ENCODE measurements at places on chromosomes 6 and 20.

DNA sequence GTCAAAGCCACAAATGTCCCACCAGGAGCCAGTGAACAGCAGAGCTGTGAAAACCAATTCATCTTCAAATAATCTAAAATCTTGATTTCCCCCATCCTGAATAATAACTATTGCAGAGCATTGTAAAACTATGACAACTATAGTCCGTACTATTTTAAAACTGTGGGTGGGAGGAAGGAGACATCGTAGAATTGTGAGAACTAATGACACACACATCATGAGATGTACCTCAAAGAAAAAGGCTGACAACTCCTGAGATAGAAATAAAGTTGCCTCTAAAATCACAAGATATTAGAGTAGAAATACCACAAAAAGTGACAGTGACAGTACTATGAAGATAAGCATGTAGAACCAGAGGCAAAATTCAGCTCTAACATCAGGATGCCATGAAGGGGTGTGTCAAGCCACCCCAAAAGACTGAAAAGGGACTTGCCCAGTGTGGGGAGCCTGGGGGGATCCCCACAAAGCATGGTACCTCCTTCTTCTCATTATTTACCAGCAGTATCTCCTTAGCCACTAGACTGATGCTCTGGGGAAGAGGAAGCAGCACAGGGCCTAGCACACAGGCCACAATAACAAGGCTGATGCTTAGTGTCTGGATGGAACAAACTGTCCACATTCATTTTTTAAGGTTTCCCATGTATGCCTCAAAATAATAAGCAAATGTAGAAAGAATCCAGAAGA is 13.4 kb downstream of the NAPB start:
- DNase-seq = no peak

GRCh38 chr6:26593278-26594130 is 3.2 kb upstream of the ABT1 start:
- DNase-seq = no peak

DNA sequence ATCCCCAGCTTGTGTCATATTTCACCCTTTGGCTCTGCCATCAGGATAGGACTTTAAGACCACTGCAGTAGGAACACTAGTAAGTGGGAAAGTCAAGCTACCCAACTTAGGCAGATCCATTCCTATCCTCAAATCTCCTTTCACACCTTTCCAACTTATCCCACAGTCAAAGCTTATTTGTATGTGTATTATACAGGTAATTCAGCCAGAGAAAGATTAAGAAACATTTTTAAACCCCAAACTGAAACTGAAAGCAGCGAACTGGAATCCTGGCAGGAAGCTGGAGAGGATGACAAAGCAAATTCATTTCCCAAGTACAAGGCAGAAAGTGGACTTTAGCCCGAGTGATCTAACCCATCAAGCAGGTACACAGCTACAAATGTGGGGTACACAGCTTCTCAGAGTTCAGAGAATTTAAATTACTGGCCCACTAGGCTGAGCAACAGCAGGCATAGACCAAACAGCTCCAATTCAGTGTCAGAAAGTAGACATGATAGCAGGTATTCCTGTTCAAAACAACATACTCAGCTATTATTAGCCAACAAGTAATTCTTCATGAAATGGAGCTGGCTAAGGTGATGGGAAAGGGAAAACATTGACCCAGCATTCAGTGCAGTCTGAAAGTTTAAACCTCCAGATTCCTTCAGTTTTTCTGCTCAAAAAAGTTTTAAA is 39.1 kb downstream of the ILRUN start:
- no peak for DNase-seq

- no peak for DNase-seq
Measured at GRCh38 chr6:37283268-37283667, 25.3 kb upstream of the TMEM217 start.

DNA sequence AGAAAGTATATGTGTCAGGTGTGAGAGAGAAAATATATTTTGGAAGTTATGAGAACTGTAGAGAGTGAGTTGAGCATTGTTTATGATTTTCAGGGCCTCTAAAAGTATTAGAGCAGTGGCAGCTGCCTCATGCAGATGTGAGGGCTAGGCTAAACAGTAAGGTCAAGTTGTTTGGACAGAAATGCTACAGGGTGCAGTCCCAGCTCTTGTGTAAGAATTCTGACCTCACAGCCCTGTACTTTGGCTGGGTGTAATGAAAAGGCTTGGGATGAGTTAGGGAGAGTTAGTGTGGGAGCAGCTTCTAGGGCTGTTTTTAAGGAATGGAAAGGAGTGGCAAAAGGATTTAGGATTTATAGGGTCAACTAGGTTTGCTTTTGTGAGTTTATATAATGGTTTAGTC is 764.8 kb upstream of the ADGRB3 start:
- DNase-seq = no peak

- no peak for DNase-seq
Measured at GRCh38 chr6:27891320-27891875, 20.8 kb downstream of the OR2B2 start.

DNA sequence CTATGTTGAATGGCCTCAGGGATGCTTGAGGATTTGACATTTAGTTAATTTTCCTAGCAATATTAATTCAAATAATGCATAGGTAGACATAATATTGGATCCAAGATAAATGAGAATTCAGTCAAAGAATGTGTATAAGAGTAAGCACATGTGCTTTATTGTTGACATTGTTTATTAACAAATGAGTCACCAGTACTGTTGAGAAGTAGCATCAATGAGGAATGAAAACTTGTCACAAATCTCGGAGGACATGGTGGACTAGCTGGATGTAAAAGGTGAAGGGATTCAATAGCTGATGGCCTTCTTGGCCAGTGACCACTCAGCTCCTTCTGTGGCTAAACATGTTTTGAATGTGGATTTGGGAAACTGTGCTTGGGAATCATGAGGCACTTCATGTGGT is 1137.0 kb downstream of the HACE1 start:
- no peak for DNase-seq

- DNase-seq = no peak
Measured at GRCh38 chr20:1206366-1207148, 3.3 kb downstream of the C20orf202 start.

DNA sequence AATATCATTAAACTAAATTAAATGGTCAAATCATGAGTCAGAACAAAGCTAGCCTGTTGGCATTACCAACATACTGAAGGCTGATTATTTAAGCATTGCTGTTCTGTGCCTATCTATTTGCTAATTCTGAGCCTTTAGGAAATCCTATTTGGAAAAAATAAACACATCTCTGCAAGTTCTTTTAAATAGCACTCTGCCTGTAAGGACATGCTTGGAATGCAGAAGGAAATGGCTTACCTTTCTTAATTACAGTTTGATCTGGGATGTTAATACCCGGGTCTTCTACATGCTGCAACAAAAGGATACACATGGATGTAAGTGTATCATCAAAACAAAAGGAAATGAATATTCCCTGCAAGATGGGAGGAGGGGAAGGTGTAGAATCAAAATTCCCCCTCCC is 8.3 kb downstream of the TFAP2A start:
- DNase-seq = no peak

- no peak for DNase-seq
Measured at GRCh38 chr6:14549871-14550270, 432.3 kb downstream of the CD83 start.

DNA sequence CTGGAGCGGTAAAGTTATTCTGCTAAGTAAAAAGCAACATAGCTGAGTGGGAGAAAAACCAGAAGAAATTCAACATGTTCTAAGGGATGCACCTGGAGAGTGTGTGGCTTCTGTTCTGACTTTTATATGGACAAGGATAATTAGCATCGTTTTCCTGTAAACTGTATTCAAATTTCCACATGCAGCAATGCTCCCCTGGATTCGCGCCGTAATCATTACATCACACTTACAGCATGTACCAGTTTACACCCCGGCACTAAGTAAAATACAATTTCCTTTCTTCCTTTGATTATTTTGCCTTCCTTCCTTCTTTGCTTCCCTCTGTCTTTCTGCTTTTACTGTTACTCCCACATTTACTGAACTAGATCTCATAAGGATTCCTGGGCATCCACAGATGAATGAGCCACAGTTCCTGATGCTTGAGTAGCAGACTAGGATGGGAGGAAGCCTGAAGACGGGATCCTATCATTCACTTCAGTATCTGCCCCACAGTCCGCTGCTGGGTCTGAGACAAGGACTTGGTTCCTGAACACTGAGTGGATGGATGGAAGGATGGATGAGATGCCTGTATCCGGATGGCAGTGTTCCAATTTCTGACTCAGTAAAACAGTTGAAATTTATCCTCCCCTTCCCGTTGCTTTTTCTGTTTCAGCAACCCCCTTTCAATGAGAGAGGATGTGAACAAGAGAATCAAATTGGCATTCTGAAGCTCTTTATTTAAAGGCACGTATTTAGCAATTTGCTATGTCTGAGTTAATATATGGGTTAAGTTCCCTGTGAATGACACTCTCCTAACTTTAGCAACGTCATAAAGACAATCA is 174.6 kb downstream of the GJA10 start:
- DNase-seq = no peak

- DNase-seq = no peak
Measured at GRCh38 chr20:17798601-17799000, 98.8 kb downstream of the BANF2 start.

- DNase-seq = no peak
Measured at GRCh38 chr6:19795211-19795610, 42.0 kb upstream of the ID4 start.

- DNase-seq = no peak
Measured at GRCh38 chr6:73694711-73695411, 1.1 kb upstream of the CD109 start.

DNA sequence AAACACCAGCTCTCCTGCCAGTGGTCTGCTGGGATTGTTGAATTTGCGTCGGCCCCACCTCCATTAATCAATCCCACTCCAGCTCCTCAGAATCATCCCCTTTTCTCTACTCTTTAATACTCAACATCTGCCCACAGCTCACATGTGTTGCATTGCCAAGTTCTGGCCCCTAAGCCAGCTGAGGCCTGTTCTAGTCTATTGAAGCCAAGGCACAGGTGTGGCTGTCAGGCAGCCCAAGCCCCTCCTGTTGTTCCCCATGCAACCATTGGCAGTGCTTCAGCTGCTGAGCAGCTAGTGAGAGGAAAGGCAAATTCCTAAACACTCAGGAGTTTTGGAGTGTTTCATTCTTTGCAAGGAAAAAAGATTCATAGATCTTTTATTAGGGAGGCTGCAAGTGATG is 128.0 kb upstream of the NT5E start:
- no peak for DNase-seq

DNA sequence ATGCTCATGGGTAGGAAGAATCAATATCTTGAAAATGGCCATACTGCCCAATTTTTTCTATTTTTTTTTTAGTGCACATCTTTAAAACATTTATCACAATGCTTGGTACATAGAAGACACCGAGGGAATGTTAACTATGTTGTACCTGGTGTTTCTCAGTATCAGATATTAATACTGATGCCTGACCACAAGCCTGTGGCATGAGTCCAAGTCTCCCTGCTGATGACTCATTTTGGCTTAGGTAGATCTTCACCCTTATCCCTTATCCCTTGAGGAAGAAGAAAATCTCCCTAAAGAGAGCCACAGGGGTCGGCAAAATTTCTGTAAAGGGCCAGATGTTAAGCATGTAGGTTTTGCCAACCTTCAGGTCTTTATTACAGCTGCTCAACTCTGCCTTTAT is 14.5 kb downstream of the CD109 start:
- DNase-seq = no peak

GRCh38 chr6:35477028-35477427 is 8.8 kb downstream of the RPL10A start:
- DNase-seq = no peak

GRCh38 chr6:132961122-132961521 is 146.8 kb downstream of the RPS12 start:
- no peak for DNase-seq

DNA sequence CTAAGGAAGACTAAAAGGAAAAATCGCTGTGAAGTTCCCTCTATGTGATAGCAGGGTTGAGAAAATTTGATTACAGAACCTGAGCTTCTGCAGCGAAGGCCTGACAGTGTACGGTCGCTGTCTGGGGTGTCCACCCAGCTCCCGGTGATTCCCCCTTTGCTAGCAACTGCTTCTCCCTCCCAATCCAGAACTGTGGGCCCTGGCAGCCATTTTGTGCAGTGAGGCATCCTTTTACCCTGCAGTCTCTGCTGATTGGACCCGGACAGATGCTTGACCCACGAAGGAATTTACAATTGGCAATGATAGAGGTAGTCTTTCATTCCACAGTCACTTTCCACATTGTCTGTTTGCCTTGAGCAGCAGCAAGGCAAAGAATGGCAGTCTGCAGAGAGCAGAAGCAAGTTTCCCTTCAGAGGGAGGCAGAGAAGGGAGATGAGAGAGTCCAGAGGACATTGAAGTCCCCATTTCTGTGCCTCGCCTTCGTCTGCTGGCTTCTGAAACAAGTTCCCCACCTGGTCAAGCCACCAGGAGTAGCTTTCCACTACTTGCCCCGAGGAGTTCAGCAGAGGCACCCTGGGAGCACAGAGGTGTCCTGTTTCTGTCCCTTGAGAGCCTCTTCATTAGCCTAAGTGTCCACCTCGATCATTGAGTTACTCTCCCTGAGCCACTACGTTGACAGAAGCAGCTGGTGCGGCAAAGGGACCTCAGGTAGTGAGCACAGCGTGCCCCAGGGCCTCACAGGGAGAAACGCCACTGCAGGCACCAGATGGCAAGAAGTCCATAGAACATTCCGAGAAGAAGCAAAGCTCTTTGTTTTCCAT is 370.3 kb downstream of the NRN1 start:
- no peak for DNase-seq

DNA sequence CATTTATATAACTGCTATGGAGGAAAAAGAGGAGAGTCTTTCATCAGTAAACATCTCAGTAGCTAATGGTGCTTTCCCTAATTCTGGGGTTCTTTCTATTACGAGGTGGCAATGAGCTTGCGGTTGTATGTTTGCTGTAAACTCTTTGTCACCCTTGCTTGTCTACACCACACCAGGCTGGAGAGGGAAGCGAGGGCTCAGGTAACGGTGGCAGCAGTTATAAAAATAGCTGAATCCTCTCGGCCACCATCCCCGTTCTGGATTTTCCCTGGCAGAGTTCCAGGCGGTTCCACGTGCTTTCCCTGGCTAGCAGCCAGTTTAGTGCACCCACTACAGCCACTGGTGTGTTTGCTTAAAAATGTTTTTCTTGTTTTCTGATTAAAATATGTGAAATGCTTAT is 39.0 kb downstream of the MAS1 start:
- DNase-seq = no peak

GRCh38 chr6:11722805-11723631 is 55.6 kb downstream of the ADTRP start:
- DNase-seq = no peak

DNA sequence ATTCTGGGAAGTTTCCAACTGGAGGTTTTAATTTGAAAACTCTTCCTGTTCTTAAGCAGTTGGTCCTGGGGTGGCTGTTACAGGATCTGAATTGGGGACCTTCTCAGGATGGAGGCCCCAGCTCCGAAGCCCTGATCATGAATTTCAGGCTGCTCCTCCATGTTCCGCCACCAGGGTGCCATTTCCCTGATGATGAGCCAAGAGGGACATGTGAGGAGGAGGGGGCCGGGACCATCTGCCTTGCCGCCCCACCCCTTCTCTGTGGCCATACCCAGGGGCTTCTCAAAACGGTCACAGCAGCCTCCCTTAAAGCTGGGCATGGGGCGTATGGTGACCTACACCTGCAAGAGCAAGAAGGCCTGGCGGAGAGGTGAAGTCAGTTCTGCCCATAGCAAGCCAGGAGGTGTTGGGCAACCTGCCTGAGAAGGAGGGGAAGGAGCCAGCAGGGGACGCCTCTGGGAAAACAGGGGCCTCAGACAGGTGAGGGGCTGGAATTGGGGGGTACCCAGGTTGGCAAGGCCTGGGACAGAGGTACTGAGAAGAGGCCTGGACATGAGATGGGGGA is 3.6 kb upstream of the BAK1 start:
- no peak for DNase-seq

Measured in cortex of kidney (tissue), 1 donor.